Activated CD8-positive, alpha-beta memory T cell treated with anti-CD3 and anti-CD28 coated beads for 4 hours (primary cell): ENCODE measurements at places on chromosomes 5 and 9.

GRCh38 chr9:112421771-112422222 is 41.9 kb downstream of the HSDL2 start:
- no peak for DNase-seq

- DNase-seq, result no peak
Measured at GRCh38 chr5:94748212-94748611, 129.7 kb downstream of the SLF1 start.

GRCh38 chr5:155389498-155389897 is 375.9 kb downstream of the KIF4B start:
- DNase-seq, result no peak

- DNase-seq, result no peak
Measured at GRCh38 chr9:109307380-109308240, 13.2 kb downstream of the EPB41L4B start.

DNA sequence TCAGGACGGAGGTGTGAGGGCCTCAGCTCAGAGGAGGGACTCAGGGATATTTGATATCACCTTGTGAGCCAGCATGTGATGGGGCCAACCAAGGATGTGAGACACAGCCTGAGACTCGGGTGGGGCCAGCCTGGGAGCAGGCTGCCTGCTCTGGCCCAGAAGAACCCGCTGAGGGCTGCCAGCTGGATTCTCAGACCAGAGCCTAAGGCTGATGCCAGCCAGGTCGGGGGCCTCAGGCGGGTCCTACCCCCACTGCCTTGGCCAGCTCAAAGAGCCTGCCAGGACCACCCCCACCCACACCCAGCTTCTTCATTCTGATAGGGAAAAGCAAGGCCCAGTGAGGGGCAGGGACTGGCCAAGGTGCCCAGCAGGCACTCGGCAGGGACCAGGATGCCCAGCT is 20.3 kb upstream of the DUSP1 start:
- no peak for DNase-seq

DNA sequence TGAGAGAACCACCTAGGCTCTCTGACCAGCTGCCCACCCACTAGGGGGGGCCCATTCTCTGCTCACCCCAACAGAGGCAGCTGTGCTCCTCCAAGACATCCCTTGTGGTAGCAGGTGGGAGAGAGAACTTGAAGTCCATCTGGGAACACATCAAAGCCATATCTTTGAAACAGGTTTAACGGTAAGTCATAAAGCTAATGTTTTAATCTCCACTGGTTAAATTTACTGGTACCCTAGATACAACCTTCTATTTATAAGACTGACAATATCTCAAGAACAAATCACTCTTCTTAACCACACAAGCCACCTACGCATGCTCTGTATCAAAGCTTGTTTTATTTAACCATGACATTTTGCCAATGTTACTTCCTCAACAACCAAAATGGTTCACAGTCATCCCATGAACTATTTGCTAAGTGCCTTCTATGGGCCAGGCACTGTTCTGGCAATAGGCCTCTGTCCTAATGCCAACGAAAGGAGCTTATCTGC is 20.4 kb downstream of the AUH start:
- DNase-seq, result no peak

DNA sequence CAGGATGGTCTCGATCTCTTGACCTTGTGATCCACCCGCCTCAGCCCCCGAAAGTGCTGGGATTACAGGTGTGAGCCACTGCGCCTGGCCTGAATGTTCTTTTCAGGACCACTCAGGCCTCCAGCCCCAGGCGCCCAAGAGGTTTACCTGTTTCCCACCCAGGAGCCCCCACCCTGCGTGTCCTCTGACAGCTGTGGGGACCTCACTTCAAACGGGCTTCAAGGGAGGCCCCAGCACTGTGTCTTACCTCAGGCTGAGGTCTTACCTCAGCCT is 19.1 kb upstream of the SLC6A19 start:
- DNase-seq, result no peak

- DNase-seq, result no peak
Measured at GRCh38 chr9:77899679-77900354, 131.8 kb downstream of the GNAQ start.

DNA sequence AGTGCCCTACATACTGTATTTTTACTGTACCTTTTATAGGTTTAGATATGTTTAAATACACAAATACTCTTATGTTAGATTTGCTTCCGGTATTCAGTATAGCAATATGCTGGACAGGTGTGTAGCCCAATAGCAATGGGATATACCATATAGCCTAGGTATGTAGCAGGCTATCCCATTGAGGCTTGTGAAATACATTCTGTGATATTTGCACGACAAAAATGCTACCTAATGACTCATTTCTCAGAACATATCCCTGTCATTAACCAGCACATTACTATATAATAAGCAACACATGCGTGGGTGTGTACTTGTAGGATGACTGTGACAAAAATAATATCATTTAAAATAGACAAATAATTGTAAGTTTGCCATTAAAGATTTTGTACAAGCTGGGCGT is 208.8 kb downstream of the MRPS30 start:
- DNase-seq, result no peak

DNA sequence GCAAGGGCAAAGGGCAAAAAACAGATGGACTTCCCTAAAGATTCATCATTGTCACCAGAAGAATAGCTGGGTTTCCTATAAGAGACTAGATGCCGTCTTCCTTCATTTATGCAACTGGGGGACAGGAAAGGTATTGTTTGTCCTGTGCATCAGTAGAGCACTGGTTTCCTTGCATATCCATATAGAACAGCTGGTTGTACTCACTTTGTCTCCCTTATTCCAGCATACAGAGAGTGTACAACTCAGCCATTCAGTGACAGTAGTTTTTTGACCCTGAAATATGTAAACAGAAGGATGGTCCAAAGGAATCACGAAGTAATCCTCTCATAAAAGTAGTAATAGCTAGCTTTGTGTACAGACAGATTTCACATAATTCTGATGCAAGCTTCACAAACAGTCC is 22.5 kb upstream of the MAST4 start:
- no peak for DNase-seq

- DNase-seq, result no peak
Measured at GRCh38 chr5:15510831-15511230, 10.9 kb downstream of the FBXL7 start.

DNA sequence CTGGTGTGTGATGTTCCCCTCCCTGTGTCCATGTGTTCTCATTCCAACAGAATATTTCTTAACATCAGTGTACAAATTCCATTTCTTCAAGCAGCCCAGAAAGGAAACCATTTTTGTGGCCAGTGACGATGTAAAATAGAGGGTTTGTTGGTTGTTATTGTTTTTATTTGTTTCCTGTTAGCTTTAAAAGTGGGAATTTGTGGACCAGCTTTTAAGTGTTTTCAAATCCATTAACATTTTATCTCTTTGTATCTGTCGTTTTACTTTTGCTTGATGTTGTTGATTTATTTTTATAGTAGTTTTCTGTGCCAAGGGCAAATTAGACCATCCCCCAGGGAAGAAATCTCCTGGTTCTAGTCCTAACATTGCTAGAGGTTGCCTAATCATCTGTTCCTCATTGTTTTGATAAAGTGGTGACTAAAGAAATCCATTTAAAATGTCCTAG is 100.0 kb downstream of the GDNF start:
- no peak for DNase-seq

- DNase-seq, result no peak
Measured at GRCh38 chr9:33264003-33264472, 470 bp downstream of the BAG1 start.

DNA sequence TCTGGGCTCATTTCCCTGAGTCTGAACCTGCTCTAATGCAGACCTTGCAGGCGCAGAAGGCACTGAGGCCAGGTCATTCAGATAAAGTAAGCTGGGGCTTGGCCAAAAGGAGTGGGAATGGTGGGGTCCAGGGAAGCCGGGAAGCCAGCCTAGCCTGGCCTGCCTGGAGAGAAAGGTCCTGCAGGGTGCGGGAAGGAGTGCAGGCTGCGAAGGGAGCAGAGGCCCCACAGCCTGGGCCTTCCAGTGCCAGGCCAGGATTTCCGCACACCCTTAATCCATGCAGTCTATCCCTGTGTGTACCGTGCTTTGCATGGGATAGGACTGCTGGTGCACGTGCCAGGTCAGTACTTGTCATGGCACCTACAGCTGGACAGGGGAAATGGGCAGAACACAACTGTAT is 3.6 kb upstream of the STING1 start:
- DNase-seq, result no peak

- DNase-seq, result no peak
Measured at GRCh38 chr9:121281614-121282276, 13.8 kb downstream of the GSN start.

DNA sequence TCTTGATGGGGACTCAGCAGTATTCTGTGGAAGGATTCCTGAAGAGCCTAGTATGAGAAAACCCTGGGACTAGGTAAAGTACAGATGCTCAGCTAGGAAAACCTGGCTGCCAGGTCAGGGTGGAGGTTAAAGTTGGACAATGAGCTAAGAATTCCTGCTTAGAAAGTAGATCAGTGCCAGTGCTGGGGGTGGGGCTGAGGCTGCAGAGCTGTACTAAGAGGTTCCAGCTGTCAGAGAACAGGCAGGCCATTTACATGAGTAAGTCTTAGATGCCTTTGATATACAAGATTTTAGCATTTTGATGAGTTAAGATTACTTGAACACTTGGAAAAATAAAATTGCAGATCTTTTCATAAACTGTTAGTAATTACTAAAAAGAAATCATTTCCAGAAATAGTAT is 332.3 kb upstream of the NUDT12 start:
- no peak for DNase-seq
